ENCODE measurements at places on chromosomes 4 and X.

DNA sequence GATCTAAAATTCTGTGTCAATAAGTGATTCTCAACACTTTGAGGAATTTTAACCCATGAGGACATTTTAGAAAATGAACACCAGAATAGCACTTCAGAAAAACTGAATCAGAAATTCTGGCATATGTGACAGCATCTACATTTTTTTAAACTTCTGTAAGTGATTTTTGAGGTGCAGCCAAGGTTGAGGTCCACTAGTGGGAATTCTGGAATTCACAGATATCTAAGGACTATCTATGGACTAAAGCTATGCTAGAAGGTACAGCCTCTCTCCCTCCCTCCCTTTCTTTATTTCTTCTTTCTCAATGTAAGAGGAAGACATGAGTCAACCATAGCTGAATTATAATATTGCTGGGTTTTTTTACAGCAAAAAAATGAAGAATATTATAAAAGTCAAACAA, 508.2 kb upstream of the ATOH1 start:
- no peak for ATAC-seq

DNA sequence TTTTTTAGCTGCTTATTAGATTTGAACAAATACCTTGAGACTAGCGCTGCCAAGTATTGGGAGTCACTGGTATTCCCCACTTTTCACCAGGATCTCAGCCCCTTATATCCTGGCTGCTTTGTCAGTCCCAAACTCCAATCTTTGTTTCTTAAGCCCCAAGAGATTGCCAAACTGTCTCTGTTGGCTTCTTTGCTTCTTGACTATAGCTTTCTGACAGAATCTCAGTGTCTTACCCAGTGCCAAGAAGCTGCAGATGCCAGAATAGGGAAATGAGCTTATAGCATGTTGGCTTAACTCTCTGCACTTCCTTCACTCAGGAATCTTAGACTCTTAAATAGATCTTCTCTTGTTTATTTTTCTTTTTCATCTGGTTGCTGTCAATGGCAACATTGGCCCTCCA, 297.5 kb upstream of the DCAF8L1 start:
- no peak for ATAC-seq

GRCh38 chrX:115521741-115522140, 39.2 kb upstream of the PLS3 start:
- no peak for ATAC-seq

DNA sequence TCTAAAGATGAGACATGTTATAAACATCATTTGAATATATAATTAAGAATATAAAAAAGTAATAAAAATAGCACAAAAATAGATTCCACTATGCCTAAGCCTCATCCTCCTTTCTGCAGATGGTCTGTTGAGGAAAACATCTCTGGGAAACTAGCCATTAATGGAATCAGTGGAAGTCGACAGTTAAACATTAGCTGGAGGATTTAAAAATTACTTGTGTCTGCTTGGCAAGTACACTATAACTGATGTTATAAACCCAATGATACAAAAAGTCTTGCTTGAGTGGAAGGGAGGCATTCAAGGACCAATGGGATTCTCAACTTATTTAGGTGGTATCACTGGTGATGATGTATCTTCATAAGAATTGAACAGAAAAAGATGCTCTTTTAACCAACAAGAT, 1598.3 kb downstream of the PCDH18 start:
- ATAC-seq = no peak

GRCh38 chr4:16603178-16603577, 295.3 kb downstream of the LDB2 start:
- no peak for ATAC-seq

DNA sequence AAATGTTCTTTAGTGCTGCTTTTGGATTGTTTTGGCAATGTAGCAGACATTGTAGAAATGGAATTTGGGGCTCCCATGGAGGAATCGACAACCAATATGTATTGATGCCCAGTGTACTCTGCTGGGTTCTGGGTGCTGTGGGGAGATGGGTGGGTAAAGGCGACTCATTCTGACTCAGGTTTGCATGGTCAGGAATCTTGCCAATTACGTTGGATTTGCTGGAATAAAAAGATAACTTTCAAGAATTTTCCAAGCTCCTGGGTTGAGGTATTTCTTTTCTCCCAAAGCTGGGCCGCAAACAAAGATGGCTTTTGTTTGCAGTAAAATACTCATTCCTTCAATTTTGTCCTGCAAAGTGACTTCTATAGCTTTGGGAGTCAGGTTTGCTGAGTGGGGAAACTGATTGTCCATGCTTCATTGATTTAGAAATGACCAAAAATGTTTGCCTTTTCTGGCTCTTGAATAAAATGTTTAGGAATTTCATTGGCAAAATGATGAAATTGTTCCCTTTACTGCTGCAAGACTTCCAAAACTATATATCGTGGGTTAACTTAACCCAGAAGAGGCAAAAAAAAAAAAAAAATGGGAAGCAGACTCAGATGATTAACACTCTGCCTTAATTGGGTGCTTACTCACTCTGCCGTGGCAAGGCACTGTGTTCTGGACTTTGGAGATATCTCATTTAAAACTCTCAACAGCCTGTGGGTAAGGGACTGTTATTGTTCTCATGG, 57.0 kb downstream of the RTL9 start:
- no peak for ATAC-seq

GRCh38 chrX:78029663-78030062, 60.2 kb upstream of the PGAM4 start:
- ATAC-seq = no peak

- ATAC-seq = no peak
Observed at GRCh38 chr4:4789462-4789861, 70.0 kb upstream of the MSX1 start.

DNA sequence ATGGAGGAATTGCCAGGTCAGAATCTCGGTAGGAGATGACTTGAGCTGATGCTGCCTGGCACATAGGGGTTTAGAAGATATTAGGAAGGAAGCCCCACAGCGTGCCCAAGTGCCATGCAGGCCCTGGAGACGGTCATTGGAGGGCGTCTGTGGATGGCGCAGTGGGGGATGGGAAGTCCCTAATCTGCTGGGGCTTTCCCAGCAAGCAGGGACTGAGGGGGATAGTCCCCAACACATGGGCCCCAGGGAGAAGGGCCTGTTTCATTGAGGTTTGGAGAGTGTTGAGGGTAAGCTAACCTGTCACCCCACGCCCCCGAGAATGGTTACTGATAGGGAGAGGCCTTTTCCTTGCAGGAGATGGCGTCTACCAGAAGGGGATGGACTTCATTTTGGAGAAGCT, 7.8 kb downstream of the TAFAZZIN start:
- ATAC-seq = no peak

DNA sequence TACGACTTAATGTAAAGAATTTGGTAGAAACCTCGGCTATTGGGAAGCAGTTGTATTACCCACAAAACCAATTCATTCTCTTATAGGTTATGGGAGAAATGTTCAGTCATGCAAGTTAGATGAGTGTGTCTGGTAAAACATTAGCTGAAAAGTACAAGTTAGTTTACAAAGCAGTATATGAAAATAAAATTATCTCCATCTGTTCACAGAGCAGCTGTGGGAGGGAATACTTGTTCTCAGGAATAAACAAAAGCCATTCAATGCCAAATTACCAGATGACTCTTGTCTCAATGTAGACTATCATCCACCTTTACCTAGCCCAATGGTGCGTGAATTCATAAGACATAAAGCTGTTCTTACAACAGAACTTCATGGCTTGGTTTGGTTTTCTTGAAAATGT, 28.6 kb downstream of the STAP1 start:
- no peak for ATAC-seq

GRCh38 chrX:16958356-16958755, 11.9 kb downstream of the REPS2 start:
- ATAC-seq = no peak

DNA sequence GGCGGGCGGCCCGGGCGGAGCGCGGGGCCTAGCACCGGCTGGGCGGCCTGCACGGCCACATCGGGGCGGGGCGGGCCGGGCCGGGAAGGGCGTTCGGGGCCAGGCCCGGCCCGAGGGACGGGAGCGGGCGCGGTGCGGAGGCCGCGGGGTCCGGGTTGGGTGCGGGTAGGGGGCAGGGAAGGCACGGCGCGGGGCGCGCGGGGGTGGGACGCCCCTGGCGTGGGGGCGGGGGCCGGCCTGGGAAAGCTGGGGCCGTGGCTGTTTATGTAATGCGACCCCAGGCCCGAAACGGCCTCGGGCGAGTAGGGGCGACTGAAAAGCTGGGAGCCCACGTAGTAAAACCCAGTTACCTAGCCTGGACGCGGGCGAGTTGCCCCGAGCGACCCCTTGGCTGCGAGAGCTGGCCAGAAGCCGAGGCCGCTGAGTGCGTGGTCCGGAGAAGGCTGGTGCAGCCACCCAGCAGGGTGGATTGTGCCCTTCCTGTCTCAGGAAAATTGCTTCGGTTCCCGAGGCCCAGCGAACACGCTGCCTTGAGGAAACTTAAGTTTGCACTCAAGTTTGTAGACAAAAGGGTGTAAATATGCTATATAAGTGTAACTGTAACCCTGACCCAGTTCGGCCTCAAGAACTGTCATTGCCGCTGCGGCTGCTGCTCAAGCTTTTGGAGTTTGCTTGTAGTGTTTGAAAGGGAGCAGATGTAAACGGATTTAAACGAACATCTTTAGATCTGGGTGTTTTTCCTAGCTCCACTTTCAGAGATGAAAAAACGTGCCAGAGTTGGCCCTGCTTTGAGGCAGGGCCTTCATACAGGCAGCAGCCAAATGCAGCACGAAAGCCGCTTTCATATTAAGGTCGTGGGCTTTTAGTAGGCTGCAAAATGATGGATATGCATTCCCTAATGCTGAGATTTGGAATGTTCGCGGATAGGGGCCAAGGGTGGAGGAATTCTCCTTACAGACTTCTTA, 674 bp downstream of the SEC24B start:
- peak; percentile 37 for ATAC-seq

DNA sequence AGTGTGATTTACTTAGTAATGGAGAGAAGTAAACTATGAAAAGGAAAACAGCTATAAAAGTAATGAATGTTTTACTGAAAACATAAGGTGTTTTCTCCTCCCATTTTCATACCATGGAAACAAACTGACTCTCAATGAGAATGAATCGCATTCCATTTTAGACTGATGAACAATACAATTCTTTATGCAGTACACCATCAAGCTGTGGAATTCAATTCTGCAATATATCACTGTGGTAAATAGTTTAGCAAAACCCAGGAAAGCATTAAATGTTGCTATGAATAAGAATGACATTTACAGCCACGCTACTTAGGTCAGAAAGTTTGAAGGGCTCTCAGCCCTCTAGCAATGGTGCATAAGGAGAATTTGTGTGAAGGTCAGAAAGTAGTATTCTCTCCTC, 7.4 kb downstream of the DCAF8L2 start:
- no peak for ATAC-seq

DNA sequence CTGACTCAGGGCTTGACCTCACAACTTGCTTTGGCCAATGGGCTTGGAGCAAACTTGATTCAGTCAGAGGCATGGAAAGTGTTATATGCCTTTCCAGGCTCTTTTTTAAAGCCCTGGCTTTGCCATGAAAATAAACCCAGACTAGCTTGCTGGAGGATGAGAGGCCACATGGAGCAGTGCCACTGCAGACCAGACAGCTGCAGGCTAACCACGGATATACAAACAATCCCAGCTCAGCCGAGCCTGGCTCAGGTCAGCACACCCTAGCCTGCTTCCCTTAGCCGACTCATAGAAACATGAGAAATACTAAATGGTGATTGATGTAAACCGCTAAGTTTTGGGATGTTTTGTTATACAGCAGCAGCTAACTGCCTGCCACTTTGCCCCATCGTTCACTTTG, 345.1 kb downstream of the ARHGAP10 start:
- no peak for ATAC-seq

DNA sequence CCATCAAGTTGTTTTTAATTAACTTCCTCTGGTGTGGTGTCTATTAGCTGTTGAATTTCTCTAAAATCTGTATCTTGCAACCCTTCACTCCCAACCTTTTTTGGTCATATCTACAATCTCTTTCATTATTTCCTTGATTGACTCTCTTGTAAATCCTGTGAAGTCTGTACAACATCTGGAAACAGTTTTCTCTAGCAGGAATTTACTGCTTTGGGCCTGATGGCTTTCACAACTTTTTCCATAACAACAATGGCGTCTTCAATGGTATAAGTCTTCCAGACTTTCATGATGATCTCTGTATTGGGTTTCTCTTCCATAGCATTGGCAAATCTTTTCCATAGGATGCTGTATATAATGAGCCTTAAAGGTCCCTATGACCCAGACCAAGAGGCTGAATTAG, 49.0 kb downstream of the TBC1D19 start:
- no peak for ATAC-seq

DNA sequence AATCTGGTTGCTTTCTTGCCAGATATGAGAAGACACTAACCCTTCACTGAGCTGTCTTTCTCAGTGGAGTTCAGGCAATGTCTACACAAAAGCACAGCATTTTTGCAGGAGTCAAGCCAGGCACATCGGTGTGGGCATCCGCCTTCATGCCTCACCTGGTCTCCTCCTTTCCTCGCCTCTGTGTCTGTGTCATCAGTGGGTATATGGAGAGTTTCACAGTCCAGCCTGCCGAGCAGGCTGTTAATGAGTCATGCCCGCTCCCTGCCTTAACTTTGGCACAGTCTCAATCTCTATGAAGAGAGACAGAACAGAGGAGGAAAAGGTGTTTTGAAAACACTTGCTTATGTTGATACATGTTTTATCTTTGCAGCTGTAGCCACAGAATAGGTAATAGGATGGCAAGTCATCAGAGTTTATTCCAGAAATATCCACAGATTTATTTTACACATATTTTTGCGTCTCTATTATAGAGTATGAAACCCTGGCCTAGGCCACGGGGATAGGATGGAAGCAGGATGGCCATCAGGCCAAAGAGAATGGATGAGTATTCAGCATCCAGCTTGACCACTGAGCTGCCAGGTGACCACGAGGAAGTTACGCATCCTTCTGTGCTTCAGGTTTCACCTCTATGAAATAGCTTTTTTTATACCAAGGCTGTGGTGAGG, 32.8 kb upstream of the MAML3 start:
- no peak for ATAC-seq

DNA sequence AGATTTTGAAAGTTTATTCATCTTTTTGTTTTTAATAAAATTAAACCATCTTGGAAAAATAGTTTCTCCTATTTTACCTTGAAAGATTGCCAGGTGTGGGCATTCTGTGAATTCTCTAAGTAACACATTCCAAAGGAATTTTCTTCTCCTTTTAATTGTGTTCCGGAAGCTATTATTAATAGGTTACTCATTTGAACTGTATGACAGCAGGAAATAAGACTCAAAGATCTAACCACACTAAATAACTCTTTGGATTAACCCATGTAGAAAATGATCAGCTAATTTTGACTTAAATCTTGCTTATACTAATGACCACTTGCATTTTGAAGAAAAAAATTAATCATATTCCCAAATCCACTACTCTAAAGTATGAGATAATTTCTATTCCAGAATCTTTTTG, 17.6 kb upstream of the CCNI start:
- no peak for ATAC-seq

DNA sequence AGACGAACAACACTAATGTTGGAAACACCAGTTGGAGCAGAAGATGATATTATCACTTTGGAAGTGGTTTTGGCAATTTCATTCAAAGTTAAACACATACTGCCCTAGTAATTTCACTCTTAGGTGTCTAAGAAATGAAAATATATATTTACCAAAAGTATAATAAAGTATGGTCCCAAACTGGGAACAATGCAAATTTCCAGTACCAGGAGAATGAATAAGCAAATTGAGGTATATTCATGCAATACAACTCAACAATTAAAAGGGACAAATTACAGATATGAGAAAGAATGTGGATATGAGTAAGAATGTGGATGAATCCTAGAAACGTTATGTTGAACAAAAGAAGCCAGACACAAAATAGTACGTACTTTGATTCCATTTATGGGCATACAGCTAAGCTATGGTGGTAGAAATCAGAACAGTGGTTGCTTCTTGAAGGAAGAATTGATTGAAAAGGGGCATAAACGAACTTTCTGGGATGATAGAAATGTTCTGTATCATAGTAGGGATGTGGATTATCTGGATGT, 10.0 kb downstream of the ELMOD2 start:
- no peak for ATAC-seq
